ENCODE measurements at places on chromosomes 7 and 10.
A peak's percentile ranks its signal among the peaks of the same experiment; 100 is the strongest.

DNA sequence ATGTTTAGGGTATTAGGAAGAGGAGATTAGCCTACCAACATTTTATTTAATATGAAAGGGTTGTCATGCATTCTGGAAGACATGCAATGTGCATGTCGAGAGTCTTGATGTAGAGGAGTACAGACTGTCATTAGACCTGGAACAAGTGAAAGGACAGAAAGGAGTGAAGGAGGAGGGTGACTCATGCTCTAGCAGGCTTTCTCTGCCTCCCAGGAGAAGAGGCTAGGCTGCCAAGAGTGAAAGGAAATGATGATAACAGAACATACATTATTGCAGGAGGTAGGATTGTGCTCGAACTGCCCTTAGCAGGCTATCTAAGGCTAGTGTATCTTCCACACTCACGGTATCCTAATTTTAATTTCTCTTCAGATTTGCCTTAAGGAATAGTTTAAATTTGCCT, 228.8 kb downstream of the EXOC4 start:
- H3K36me3 ChIP-seq = peaks cover 4% of the 10 kb centered on the region
- no peak overlapping the region for H3K4me3 ChIP-seq
- no peak overlapping the region for H3K27ac ChIP-seq
- H3K27me3 ChIP-seq = no peaks in the 10 kb centered on the region
- peak; percentile 3 for DNase-seq

GRCh38 chr10:21292763-21293517, 232.5 kb downstream of the SKIDA1 start:
- peak overlapping the region; percentile 56 for H3K4me3 ChIP-seq
- peaks cover 19% of the 10 kb centered on the region for H3K4me1 ChIP-seq
- DNase-seq = peak; percentile 62

GRCh38 chr7:100621554-100621953, 9.2 kb downstream of the MOSPD3 start:
- H3K27ac ChIP-seq = no peak overlapping the region
- no peaks in the 10 kb centered on the region for H3K27me3 ChIP-seq
- DNase-seq = no peak
- H3K36me3 ChIP-seq = no peaks in the 10 kb centered on the region
- H3K4me3 ChIP-seq = no peak overlapping the region
- no peaks in the 10 kb centered on the region for H3K4me1 ChIP-seq

DNA sequence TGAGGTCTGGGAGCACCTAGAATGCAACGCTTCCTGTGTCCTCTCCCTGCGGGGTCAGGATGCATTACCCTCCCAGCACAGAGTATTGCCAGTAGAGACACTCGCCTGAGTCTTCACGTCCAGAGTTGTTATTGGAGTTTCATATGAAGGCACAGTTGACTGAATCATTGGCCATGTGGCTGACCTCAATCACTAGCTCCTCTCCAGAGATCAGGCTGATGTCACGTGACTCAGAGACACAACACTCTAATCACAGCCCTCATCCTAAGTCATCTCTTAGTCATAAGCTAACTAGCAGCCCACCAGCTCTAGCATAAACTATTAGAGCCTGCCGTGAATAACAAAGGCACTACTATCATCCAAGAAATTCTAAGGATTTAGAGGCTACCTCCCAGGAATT, 107.8 kb downstream of the HECW1 start:
- no peaks in the 10 kb centered on the region for H3K36me3 ChIP-seq
- no peaks in the 10 kb centered on the region for H3K4me1 ChIP-seq
- H3K27ac ChIP-seq = no peak overlapping the region
